Stimulated activated CD8-positive, alpha-beta memory T cell treated with anti-CD3 and anti-CD28 coated beads, Interleukin-15, amount 100 ng/mL, for 48 hours (primary cell): ENCODE measurements at places on chromosomes 2 and 18.

- no peak for DNase-seq
Observed at GRCh38 chr2:203498161-203498560, 36.9 kb downstream of the RAPH1 start.

DNA sequence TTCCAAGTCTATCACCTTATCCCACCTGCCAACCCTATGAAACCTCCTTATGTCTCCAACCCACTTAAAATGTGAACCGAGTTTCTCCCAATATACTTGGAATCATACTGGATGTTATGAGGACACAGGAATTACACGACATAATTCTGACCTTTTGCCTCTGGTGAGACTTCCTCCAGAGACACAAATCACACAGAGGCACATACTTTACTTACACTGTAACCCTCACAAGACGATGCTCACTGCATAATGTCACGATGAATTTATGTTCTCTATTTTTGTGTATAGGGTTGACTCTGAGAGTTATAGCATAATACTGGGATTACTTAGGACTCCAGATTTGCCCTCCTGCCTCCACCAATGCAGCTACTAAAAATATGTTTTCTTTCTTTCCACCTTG, 28.0 kb upstream of the SETBP1 start:
- DNase-seq: no peak

DNA sequence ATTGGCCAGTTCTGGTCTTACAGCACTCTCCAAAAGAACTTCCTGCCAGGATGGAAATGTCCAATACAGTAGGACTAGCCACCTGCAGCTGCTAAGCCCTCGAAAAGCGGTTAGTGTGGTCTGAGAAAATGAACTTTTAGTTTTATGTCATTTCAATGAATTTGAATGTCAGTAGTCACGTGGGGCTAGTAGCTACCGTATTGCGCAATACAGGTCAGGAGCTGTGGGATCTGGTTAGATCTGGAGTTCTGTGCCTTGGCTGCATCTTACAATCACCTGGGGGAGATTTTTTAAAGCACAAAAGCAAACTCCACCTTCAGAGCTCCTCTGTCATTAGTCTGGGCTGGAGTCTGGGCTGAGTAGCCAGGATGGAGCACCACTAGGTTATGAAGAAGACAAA, 35.9 kb downstream of the C1QL2 start:
- DNase-seq: no peak

- no peak for DNase-seq
Observed at GRCh38 chr18:48354746-48355260, 54.4 kb downstream of the ZBTB7C start.

DNA sequence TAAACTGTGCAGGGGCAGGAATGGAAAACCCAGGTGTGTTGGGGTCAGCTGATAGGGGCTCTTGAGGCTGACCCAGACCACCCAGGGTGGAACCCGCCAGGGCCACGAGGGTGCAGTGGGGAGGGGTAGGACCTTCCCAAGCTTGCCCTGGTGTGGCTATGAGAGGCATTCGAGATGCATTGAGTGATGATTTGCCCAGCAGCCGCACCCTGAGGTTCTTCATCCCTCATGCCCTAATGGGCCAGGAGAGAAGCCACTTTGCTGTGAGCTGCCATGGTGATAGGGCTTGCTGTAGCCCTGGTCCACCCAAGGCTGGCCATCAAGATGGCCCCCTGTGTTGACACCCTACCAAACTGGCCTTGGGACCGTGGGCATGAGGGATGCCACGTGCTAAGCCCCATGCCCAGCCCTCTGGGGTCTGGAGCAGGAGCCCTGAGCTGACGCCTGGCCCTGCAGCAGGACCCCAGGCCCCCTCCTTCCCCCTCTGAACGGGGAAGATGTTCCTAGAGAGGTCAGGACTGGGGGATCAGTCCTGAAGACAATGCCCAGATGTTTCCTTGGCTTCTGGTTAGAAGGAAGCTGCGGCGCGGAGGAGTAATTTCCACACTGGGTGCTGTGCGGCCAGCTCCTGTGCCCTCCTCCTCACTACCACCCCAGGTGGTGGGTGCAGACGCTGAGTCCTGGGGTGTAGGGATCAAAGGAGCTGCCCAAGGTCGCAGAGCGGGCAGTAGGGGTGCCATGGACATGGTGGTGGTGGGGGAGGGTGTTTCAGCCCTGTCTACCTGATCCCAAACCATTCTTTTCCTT, 122.5 kb upstream of the HDAC4 start:
- DNase-seq: no peak

DNA sequence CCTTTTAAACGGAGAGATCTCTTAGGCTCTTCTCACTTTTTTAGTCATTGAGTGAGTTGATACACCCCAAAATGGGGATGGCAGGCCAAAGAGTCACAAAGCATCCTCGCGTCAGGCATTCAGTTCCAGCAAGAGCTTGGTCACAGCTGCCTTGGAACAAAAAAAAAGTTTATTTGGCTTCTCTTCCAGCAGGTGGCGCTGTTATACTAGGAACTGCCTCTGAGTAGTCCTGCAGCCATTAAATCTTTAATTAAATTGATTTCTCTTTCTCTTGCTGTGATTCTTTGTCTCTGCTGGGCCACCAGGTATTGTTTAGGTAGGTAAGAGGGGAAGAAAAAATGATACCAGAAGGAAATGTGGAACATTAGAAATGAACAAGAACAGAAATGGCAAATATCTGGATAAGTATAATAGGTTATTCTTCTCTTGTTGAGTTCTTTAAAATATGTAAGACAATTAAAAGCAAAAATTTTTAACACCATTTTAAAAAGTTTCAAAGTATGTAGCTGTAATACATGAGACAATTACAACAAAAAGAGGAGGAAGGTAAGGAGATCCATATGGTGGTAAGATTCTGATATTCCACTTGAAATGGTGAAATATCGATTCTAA, 175.1 kb downstream of the GALNT1 start:
- DNase-seq: no peak

GRCh38 chr2:41145066-41145465, 693.2 kb upstream of the SLC8A1 start:
- DNase-seq: no peak

GRCh38 chr2:235050980-235051351, 99.1 kb downstream of the SH3BP4 start:
- DNase-seq: no peak

- no peak for DNase-seq
Observed at GRCh38 chr18:73842795-73843394, 304.7 kb downstream of the FBXO15 start.

DNA sequence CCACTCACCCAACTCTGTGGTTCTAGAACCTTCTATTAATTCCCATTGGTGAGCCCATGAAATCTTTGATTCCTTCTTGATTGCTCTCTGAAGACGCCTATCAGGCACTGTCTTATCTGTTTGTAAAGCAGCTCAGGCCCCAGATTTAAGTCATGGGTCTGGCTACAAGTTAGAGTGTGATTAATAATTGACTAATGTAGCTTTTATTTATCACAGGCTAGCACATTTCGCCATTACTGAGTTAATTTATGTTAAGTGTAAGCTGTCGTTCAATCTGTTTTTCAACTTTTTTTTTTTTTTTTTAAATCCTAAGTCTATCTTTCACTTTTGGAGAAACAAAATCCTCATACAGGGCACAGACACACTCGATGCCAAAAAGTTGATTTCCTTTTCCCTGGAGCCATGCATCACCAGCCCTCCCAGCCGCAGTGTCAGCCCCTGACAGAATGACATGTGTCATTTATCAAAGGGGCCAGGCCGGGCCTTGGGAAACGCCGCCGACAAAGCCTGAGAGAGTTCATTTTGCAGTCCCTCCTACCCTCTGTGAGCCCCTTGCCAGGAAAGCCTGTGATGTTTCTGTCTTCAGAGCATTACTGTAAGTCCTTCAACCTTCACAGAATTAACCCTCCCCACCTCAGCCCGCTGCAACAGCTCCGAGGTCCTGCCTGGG, 15.8 kb downstream of the TSHZ1 start:
- DNase-seq: no peak

DNA sequence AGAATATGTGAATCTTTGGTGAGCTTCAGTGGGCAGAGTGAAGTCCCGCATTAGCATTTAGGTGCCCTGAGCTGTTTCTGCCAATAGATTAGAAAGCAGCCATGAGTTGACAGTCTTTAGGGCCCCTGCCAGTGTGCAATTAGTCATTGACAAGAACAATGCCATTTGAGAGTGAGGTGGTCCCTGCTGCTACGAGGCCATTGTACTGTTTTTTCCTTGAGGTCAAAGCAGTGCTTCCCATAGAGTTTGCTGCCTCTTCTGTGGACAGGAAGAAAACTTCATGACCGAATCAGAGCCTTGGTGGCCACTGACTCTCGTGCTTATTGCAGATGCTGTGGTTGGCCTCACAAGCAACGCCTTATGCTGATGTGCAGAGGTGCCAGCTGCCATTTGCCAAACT, 102.7 kb downstream of the SH3BP4 start:
- no peak for DNase-seq

DNA sequence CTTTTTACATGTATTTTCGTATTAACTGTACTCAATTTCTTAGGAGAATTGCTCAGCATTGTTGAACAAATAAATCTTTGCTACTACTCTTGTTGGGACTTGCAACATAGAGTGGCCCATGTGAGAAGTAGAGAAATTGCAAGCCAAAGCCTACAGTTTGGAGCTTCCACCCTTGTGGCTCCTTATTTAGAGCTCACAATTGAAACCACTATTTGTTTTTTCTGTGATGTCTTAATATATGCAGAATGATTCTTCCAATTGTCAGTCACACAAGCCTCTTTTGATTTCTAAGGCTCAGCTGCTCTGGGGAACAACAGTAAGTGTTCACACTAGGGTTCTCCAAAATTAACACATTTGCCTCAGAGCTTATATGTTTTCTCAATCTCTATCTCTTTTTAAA, 60.2 kb upstream of the GALNT13 start:
- DNase-seq: no peak

DNA sequence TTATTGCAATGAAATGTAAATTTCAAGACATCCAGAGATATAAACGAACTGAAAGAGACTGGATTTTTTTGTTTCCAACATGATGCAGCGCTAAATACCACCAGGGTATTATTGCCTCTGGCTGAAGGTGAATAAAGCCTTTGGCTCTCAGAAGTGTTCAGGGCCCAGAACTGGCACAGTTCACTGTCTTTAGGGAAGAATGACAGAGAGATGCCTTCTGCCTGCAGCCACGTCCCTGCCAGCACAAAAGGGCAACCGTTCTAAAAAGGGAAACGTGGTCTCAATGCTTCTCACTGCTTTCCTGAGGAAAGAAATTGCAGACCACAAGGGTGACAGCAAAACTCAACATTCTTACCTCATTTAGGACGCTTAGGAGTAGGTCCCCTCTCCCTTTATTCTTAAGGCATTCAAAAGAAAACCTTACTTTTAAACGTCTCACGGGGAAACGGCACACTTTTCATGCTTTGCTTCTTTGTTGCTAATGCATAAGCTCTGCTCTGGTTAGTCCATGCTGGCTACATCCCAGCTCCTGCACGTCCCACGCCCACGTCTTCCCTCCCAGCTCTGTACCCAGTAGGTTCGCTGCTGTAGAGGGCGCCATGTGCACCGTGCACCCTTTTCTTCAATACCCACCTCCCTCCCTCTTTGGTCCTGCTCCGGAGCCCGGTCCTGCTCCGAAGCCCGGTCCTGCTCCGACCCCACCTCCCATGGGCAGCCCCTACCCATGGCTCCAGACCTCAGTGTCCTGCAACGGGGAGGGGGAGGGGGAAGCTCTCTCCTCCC, 171.0 kb downstream of the HRH4 start:
- DNase-seq: no peak

GRCh38 chr2:116490511-116491145, 1323.9 kb upstream of the DDX18 start:
- no peak for DNase-seq

GRCh38 chr18:1487457-1487856, 582.8 kb downstream of the ADCYAP1 start:
- no peak for DNase-seq

DNA sequence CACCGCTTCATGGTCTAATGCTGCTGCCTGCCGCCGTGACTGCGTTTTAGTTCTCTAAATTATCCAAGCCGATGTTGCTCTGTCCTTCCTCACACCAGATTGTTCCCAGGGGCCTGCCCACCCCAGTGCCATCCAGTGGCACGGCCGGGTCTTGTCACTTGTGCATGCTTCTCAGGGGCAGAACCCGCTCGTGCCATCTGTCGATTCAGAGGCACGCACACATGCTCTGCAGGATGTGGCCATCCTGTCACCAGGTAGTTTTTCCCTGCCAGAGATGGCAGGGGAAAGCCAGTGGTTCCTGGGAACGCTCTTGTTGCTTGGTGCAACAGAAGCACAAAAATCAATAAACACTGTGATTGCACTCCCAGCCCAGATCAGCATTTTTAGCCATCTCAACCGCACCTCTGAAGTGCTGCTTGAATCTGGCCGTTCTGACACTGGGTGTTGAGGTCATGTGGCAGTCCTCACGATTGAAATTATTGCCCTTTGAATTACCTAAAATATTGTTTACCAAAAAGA, 119.6 kb upstream of the BOD1L2 start:
- no peak for DNase-seq

DNA sequence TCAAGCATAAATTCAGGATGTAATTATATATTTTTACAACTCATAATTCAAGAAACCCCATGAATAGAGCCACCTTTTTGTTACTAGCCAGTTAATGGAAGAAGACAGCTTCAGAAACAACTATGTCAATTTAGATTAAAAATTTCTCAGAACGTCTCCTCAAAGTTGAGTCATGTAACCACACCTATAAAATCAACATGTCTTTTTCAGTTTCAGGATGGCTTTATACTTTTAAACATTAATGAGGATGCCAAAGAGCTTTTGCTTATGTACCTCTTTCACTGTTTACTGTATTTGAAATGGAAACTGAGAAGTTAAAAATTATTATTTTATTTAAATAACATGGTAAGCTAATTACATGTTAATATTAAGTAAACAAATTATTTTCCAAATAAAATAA, 280.1 kb downstream of the PTH2R start:
- DNase-seq: no peak

DNA sequence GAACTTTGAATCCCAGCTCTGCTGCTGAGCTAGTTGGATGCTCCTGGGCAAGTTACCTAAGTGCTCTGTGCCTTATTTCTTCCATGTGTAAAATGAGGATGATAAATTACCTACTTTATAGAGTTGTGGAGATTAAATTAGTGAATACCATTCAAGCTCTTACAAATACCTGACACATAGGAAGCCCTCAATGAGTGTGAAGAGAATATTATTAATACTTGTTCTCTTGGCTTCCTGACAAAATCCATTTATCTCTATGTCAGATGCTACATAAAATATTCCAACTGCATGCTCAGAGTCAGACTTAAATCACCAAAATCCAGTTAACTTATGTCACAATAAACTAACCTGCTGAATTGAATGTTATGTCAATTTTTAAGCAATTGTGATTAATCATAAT, 42.9 kb upstream of the CCBE1 start:
- DNase-seq: no peak

GRCh38 chr2:65481961-65482360, 49.6 kb upstream of the SPRED2 start:
- no peak for DNase-seq

GRCh38 chr18:457140-457519, 43.4 kb downstream of the COLEC12 start:
- DNase-seq: no peak

GRCh38 chr2:106012001-106012590, 182.0 kb downstream of the UXS1 start:
- no peak for DNase-seq
